ENCODE measurements at places on chromosomes 7 and 10.

GRCh38 chr7:91050677-91051076 lies 213.6 kb upstream of the FZD1 start:
- no peak for DNase-seq

GRCh38 chr10:22043327-22043633 lies 39.8 kb upstream of the DNAJC1 start:
- DNase-seq = no peak

GRCh38 chr7:103141753-103142404 lies 7.0 kb downstream of the NAPEPLD start:
- no peak for DNase-seq

GRCh38 chr10:99529591-99530107 lies 3.1 kb upstream of the NKX2-3 start:
- DNase-seq = no peak

DNA sequence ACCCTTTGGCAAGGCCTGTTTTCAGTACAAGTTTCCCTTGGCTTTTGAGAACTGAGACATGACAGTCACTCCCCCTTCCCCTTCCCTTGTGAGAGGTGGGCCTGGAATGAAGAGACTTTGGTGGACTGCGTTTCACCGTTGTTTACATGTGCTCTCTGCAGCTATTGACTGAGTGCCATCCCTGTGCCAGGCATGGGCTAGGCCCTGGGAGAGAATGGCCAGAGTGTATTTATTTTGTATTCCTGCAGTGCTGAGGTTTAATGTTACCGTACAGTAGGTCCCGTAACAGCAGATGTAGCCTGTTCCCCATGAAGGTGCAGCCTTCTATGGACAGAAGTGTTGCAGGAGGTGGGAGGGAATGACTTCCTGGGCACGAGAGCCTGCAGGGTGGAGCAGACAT lies 50.0 kb downstream of the TACR2 start:
- no peak for DNase-seq

GRCh38 chr7:41695661-41696322 lies 7.1 kb downstream of the INHBA start:
- DNase-seq = no peak

GRCh38 chr7:119270644-119271043 lies 1002.3 kb upstream of the KCND2 start:
- no peak for DNase-seq

GRCh38 chr7:143479055-143479766 lies 1.5 kb downstream of the TAS2R41 start:
- no peak for DNase-seq

DNA sequence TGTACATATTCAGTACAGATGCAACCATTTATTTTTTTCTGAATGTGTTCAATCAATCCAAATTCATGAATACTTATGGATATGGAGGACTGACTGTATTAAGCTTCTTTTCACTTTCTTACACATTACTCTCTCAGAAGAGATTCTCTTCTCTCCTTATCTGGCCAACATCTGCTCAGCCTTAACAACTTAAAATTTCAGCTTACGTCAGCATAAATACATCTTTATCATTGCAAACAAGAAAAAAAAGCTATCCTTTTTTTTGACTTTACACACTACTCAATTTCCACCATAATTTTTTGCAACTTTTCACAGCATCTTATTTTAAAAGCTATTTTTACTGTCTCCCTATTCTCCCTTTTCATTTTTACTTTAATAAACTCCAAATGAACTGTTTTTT lies 80.9 kb upstream of the POT1 start:
- DNase-seq = no peak

- DNase-seq = no peak
Measured at GRCh38 chr10:104028146-104028545, 57.5 kb downstream of the COL17A1 start.

DNA sequence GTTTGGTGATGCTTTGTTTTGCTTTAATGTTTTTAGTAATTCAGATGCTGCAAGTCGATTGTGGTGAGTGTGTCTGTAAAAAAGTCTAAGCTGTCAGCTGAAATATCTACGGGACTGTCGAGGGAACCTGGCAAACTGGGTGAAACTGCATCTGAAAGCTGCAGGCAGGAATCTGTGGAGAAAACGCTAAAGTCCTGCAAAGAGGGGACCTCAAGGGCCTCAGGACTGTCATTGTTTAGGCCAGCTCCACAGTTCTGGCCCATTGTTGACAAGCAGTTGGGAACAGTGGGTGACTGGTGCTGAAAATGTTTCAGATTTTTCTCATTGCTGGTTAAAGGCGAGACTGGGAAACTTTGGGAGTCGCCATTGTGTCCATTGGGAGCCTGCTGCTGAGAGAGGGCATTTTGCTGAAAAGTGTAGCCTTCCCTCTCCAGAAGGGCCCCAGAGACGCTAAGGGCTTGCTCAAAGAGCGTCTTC lies 1.8 kb downstream of the HOXA2 start:
- DNase-seq = no peak

- no peak for DNase-seq
Measured at GRCh38 chr7:55185321-55185802, 166.5 kb downstream of the EGFR start.

DNA sequence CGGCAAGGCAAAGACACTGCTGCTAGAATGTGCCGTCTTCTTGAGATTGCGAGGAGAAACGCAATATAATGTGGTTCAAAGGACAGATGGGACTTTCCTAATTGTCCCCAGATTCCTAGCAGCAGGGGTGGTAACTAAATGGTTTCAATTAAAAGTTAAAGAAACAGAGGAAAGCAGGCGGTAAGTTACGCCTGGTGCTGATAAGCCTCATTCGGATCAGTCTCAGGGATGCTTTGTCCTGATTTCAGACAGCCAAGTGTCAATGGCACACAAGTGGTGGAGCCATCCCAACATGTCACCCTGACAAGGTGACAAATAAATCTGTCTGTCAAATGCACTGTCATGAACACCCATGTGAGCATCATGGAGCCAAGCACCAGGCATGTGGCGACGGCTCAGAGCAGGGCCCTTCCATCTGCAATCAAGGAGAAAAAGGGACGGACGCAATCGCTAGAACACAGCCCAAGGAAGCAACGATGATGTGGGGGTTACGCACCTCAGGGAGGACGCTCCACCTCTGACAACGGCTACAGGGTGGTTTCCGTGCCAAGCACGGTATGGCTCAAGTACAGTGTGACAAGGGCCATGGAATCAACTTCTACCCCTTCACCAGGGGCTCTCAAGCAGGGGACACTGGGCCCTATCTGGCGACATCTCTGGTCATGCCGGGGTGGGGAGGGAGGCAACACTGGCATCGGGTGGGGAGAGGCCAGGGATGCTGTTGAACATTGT lies 66.2 kb downstream of the CTBP2 start:
- no peak for DNase-seq

DNA sequence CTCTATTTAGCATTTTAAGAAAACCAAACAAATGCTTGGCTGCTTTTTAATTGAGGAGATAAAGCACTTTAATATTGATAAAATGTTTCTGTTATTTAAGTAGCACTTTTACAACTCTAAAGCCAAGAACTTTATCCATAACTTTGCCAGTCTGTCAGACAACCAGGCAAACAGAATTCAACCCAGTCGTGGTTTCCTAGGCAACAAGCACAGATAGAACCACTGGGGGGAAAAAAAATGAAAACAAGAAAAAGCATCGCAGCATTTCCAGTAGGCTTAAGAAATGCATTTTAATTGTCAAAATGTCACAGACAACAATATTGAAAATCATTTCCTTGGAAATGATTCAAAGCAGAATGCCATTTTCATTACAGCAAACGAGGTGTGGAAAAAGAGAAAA lies 323.4 kb downstream of the PARD3 start:
- DNase-seq = no peak

DNA sequence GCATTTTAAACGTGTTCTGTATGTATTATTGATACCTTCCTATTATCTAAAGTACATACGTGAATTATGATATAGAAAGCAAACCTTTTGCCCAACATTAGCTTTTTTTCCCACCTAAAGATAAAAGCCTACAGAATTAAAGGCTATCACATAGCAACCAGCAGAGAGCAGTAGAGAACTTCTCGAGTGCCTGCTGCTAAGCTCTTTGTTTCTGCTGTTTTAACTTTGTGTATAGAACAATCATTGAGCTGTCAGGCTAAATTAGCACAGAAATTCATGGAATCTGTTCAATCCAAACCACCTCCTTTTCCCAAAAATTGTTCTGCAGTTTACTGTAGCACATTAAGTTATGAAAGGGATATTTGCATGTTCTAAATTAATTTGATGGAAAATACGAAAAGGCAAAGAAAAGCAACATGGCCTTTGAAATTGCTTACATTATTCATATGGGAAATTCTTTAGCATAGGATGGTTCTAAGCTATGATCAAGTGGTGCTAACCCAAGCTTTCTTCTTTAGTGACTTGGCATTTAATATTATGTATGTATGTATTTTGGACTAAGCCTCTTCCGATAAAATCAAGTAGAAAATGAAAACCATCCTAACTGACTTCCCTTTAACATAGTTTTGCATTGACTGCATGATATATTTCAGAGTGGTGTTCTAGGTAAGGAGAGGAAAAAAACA lies 1288.5 kb downstream of the GATA3 start:
- DNase-seq = no peak

DNA sequence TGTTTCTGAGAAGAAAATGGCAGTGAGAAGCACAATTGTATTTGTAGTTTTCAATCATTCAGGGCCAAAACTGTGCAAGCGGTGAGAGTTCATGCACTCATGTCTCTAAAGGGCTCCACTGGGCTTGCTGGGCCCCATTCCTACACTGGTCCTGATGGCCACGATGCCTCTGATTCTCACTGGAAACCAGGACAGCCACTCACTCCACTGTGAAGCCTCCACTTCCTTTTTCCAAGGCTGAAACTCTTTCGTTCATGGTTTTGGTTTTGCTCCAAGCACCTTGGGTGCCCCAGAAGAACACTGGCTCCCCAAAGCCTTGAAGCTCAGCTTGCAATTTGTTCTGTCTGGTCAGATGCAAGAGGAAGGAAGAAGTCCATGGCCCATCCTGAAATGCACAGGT lies 390.0 kb upstream of the MKI67 start:
- no peak for DNase-seq

- no peak for DNase-seq
Measured at GRCh38 chr10:112843623-112844022, 106.4 kb upstream of the TCF7L2 start.

- no peak for DNase-seq
Measured at GRCh38 chr10:56604624-56605023, 243.6 kb upstream of the ZWINT start.

DNA sequence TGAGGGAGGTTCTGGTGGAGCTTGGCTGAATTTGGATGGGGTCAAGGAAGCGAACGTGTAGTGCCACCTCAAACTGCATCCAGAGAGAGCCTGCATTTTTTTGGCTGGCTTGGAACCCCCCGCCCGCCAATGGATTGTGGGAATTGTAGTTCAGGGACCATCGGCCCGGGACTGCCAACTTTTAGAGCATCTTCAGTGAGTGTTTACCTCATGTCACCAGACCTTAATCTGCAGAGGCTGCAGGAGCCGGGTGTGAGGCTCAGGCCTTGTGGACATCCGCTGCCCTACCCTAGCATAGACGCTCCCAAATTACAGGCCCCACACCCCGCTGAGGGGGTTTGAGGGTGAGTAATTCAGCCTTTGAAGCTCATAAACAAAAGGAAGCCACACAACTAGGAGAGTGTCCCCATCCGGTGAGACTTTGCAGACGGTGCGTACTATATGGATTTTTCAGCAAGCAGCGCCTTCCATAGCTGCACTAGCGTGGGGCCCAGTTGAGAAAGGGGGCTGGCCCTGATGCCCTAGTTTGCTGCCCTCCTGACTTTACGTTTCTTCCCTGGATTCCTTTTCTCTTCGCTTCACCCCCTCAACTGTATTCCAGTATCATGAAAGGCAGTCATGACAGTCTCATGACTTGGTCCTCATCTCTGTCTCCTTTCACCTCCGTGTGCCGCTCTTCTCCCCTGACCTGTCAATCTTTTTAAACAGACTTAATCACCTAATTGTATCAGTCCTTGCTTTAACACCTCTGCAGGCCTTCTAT lies 717 bp downstream of the CNPY4 start:
- no peak for DNase-seq

DNA sequence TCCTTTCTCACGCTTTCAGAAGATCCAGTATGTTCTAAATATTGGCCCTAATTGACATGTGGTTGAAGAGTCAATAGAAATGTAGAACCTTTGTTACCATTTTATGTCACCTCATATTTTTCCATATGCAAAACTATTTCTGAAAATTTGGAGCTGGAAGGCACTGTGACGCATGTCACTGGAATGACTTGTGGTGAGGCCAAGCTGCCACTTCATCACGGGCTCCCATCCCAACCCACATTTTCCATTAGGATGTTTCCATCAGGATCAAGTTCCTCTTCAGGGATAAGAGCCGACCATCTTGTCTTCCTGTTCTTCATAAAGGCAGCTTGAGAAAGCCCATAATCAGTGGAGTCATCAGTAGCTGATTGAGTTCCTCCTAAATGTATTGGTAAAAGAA lies 1241.7 kb downstream of the GATA3 start:
- DNase-seq = no peak

GRCh38 chr10:44258019-44258418 lies 126.9 kb downstream of the CXCL12 start:
- DNase-seq = no peak

DNA sequence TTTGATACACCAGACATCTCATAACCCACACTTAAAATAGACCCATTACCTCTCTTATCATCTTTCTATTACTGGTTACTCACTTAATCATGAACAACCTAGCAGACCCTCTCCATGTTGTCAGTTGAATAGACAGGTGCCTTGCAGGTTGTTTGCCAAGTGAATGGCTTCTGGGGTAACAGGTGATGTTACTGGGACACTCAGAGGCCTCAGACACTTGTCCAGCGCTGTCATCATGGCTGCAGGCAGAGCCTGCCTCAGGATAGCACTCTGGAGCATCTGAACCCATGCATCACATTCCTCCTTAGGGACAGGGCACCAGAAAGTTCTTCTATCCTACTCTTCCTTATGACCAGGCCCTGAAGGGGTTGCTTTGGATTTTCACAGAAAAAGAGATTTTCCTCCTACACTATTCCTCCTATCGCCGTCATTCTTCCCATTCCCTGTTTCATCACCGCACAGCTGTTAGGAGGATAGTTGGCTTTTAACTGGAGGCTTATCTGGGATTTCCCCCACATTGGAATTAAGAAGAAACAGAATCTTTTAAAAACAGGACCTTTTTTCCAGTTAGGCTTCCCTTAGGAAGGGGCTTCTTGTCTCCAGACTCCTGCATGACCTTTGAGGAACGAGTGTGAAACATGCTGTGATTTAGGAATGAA lies 182.1 kb downstream of the VTI1A start:
- no peak for DNase-seq

GRCh38 chr10:101783736-101784118 lies 481 bp upstream of the NPM3 start:
- DNase-seq = no peak

- DNase-seq = no peak
Measured at GRCh38 chr7:41067576-41067975, 635.3 kb downstream of the INHBA start.

All from cortex of kidney (tissue), 1 donor.